ENCODE measurements at places on chromosomes 2 and 18. TPM values are rescaled to one million over a fixed set of nuclear protein-coding genes. Genes with fewer than 3 reads are reported as not detected.

GRCh38 chr2:230023313-230023712, 45.4 kb downstream of the SLC16A14 start:
- no peak for DNase-seq

DNA sequence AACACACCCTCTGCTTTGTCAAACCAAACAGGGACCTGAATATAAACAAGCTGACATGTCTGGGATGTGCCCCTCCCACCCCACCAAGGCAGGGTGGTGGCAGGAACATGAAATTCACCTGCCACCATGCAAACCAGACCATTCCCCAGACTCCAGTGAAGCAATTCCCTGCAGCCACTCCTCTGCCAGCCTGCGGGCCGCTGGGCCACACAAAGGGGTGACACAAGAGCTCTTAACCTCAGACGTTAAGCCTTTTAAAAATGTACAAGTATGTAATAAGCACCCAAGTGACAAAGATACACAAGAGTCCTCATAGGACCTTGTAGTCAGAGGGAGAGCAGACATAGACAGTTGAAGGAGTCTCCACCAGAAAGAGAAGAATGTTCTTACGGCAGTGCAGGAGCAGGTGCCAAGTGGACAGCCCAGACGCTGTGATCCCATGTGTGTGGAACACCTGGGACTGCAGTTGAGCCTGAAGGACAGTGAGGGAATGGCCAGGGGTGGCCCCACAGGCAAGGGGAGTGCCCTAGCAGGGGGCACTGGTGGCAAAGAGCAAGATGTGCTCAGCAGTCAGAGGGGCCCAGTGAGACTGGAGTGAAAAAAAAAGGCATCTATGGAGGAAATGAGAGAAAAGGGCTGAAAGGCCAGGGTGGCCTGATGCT, 36.9 kb downstream of the CRACDL start:
- DNase-seq, result no peak

GRCh38 chr18:77021075-77021474, 111.5 kb downstream of the MBP start:
- DNase-seq, result no peak

The CRYBA2 gene
- not detected for total RNA-seq

GRCh38 chr2:71634567-71634966, 181.2 kb downstream of the DYSF start:
- no peak for DNase-seq

DNA sequence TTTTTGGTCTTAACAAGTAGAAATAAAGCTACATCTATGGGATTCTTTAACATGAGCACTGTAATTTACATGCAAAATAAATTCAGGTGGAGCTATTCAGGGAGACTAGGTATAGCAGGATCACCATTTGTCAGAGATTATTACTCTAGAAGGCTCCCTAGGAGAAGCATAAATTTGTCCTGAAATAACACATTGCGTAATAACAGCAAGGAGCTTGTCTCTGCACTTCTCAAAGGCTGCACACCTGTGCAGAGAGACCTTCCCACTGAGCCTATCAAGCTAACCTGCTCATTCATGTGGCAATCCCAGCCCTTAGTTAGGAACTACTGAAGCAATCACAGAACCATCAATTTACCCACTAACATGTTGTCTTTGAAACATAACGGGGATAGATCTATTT, 437.4 kb upstream of the MC4R start:
- DNase-seq, result no peak

GRCh38 chr2:112056626-112056987, 1.5 kb downstream of the TMEM87B start:
- no peak for DNase-seq

DNA sequence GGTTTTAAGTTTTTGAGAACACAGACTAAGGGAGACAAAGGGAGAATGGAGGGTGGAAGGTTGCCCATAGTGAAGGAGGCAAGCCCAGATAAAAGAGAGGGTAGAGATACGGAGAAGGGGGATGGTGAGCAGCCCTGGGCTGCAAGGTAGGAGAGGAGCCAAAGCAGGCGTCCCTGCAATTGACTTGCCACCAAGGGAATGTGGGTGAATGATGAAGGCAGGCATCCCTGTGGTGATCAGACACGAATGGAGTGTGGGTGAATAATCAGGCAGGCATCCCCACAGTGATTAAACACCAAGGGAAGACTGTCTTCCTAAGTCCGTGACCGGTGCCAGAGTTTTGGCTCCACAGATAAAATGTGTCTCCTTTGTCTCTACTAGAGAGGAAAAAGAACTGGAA, 16.5 kb upstream of the ALPK2 start:
- DNase-seq, result no peak

- DNase-seq, result peak; percentile 92
These were observed 33.2 kb upstream of the YES1 start for GRCh38 chr18:845152-845819.

The RGPD3 gene
- 0.20 TPM for total RNA-seq

The UGT1A8 gene
- not detected for total RNA-seq

The TCF7L1 gene
- total RNA-seq, result 3.5 TPM

The IL18R1 gene
- 3.7 TPM for total RNA-seq

The FSHR gene
- total RNA-seq, result not detected

DNA sequence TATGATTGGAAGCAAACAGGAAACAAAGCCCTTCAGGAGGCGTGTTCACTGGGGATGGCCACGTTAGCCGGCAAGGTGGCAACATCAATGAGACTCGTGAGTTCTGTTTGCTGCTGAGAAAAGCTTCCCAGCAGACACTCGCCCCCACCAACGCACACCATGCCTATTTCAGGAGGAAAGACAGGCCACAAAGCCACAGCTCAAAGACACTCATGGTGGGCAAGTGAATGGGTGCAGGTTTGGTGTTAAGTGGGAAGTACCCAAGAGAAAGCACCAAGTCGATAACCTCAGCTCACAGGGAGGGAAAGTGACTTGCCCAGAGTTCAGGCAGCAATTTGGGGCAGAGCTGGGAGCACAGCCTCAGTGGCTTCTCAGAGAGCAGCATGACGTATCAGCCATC, 10.5 kb upstream of the MTERF4 start:
- no peak for DNase-seq

The B4GALT6 gene
- total RNA-seq, result 12.2 TPM

The RAMP1 gene
- not detected for total RNA-seq

The FLACC1 gene
- total RNA-seq, result 0.56 TPM

DNA sequence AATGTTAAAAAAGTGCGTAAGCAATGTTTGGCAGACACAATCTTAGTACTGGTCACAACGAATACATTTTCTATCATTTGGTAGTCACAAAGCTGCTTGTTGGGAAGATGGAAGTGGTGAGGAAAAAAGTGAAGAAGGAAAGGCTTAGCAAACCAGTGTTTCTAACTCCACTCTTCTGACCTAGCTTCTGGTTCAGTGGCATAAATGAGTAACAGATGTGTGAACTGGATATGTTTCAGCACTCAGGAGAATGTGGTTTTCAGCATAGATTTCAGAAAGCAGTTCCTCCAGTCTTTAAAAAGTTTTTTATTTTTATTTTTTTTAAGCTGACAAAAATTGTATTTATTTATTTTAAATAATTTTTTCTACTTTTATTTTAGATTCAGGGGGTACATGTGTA, 357.1 kb downstream of the CPS1 start:
- DNase-seq, result no peak

DNA sequence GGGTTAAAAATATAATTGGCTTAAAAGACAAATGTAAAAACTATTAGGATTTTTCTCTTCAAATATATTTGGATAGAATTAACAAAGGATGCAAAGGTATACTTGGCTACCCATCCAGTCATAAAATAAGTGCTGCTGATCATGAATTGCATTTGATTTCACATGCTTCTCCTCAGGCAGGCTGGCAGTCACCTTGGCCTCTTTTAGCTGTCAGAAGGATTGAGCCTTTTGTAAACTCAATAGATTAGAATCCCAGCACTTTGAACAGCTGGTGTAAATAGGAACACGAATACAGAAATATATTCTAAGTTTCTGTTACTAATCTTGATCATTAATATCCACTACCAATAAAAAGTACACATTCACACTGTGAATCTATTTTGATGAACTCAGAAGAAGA, 169.4 kb upstream of the UNC80 start:
- DNase-seq, result no peak

- DNase-seq, result no peak
These were observed 1.0 kb downstream of the LIMS1 start for GRCh38 chr2:108535357-108535631.

- no peak for DNase-seq
These were observed 86.8 kb downstream of the VRK2 start for GRCh38 chr2:58133395-58133794.

GRCh38 chr2:130837175-130837810, 579 bp downstream of the ARHGEF4 start:
- no peak for DNase-seq

- no peak for DNase-seq
These were observed 231.1 kb downstream of the SETBP1 start for GRCh38 chr18:44911773-44912172.

DNA sequence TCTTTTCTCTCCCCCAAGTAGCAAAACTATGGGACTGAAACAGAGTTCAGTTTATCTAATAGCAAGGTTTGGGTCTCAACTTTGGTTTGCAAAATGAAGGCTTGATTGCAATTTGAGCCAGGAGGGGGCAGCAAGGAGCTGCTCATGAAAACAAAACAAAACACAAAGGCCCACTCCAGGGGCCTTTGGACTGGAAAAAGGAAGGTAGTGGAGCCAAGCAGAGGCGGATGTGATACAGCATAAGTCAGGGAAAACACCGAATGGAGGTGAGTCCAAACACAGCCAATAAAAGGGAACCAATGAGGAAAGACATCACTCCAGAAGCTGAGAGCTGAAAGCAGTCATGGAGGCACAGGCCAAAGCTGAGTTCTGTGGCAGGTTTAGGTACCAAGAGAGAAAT, 799.7 kb upstream of the ACVR2A start:
- DNase-seq, result no peak

The PER2 gene
- 2.4 TPM for total RNA-seq

DNA sequence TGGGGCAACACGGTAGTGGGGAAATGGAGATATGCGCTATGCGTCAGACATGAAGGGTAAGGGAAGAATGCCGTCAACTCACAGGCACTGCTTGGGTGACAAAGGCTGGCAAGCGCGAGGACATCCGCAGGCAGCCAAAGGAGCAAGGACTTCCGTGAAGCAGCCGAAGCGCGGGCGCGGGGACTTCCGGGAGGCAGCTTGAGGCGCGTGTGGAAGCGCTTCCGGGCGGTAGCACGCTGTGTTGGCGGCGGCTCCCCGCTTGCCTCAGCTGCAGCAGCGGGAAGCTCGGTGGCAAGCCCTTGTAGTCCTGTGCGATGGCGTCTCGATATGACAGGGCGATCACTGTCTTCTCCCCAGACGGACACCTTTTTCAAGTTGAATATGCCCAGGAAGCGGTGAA, at the start of gene PSMA8:
Gene PSMA8, plus strand, starts transcription at position 218 of the 400 bp plus-strand sequence. Its CDS starts 97 bp downstream, at position 315.
- DNase-seq, result no peak

- DNase-seq, result no peak
These were observed 8.9 kb upstream of the LTBP1 start for GRCh38 chr2:32937602-32938448.

- no peak for DNase-seq
These were observed 26.0 kb upstream of the AMMECR1L start for GRCh38 chr2:127911737-127912136.

DNA sequence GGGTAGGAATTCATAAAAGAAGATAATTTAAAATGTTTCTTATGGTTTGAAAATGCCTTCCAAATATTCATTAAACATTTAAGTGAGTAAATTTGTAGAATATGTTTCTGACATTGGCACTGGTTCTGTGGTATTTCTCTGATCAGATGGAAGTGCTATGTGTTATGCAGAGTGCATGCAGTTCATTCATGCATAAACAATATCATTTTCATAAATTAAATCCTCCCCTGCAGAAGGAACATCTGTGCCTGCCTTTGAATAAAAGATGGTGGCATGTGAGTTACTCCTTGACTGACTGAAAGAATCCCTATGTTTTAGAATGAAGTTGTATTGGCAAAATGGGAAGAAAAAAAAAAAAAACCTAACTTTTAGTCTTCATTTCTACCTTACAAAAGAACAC, 5.9 kb downstream of the NEUROD1 start:
- no peak for DNase-seq

GRCh38 chr2:39356922-39357639, 80.0 kb downstream of the MAP4K3 start:
- DNase-seq, result no peak

The HOXD3 gene
- total RNA-seq, result not detected

- DNase-seq, result no peak
These were observed 31.7 kb downstream of the ACMSD start for GRCh38 chr2:134869946-134870736.

DNA sequence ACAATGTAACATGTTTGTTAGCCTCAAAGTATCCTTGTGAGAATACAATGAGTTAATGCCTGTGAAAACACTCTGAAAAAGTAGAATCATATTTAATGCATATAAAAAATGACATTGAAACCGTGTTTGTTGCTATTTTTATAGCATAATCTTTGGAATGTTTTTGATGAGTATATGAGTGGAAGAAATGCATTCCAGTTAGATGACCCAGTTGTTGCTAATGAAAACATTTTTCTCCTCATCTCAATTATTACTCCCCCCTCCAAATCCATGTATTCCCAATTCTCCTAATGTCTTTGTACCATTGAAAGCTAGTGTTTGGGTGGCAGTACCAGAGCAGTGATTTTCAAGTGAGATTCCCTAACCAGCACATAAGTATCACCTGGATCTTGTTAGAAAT, 67.1 kb upstream of the DSEL start:
- DNase-seq, result no peak

- no peak for DNase-seq
These were observed 242.8 kb upstream of the DOK6 start for GRCh38 chr18:69157906-69158305.

DNA sequence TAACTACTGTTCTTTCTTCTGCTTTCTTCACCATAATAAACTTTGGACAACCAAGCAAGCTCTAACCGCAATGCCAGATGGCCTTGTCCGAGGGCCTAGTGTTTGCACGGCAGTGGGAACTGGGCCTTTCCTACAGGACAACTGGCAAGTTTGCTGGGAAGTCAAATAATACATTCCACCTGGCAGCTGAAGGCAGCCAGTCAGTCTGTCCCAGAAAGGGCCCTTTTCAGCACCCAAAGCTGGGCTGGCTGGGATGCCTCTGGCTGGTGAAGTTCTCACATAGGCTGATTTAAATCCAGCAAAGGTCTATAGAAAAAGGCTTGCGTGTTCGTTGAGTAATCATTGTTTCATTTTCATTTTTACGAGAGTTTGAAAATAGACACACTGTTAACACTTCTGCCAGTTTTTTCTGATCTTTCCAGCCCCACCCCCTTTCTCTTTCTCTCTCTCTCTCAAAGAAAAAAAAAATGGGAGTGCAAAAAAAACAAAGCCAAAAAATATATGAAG, 110.0 kb upstream of the EPAS1 start:
- no peak for DNase-seq

The GALNT3 gene
- total RNA-seq, result 0.13 TPM

DNA sequence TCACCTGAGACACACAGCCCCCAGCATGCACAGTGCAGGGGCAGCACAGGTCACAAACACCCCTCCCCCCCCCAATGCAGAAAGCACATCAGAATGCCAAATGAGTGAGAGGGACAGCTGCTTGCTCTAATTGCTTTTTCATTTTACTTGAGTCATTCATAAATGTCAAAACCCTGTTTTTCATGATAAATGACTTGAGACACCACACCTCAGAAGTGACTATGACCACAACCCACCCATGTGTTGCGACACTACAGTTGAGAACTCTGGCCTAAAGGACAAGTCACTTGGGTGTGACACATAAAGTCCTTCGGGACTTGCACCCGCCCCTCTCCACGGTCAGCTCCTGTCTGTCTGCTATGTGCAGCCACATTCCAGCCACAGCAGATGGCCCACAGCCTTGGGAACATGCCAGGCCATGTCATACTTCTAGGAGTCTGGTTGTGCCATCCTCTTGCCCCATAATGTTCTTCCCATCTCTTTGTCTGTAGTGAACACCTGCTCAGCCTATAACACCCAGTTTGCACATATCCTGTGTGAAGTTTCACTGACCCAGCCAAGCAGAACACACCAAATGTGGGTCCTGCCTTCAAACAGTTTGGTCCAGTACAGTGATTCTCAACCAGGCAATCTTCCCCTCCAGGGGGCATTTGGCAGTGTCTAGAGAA, 30.2 kb upstream of the RIOK3 start:
- DNase-seq, result no peak
